ENCODE measurements at places on chromosomes 1 and 21.
A peak's percentile ranks its signal among the peaks of the same experiment; 100 is the strongest.

- peak; percentile 51 for DNase-seq
Measured at GRCh38 chr1:175503538-175503937, 239.9 kb downstream of the TNR start.

DNA sequence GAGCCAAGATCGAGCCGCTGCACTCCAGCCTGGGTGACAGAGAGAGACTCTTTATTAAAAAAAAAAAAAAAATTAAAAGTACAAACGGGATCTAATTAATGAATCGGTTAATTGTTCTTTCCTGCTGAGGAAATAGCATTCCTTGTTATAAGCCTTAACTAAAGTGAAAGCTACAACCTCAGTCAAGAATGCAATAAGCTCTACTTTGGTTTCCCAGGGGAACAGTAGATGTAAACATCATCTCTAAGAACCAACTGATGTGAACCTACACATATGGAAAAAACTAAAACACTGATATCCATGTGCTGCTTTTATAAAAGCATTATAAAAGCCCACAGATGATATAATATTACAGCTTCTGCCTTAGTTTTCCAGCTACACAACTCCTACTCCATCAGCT lies 41.9 kb downstream of the LPGAT1 start:
- DNase-seq: no peak

DNA sequence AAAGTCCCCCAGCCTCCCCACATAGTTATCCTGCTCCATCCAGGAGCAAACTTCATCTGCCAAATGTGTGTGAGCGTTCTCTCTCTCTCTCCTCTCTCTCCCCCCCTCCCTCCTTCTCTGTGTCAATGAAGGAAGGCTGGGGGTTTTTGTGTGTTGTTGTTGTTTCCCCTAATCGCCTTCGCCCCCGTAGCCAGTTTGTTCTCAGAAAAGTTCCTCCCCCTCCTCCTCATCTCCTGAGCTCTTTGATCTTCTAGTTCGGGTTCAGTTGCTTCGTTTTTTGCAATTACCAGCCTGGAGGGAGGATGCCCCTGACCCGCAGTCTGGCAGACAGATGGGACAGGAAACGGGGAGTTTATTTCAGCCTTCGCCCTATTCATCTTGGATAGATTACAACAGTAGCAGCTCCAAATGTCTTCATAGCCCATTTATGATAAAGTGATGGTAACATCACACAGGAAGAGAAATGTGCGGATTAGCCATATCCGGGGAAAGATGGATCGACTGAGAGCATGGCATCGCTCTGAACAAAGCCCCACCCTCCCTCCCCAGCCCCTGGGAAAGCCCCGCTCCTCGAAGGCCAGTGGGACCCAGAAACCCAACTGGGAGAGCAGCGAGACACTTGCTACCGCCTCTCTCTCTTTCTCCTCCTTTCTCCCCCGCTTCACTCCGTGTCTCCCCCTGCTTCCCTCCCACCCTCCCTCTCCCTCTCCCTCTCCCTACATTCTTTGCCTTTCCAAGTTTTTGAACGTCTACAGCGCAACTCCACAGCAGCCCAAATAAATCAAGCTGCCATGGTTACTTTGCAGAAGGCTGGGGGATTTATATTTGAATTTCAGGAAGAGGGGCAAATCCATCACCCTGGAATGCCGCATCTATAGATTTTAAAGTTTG lies 139.7 kb upstream of the ARHGEF16 start:
- no peak for DNase-seq

- no peak for DNase-seq
Measured at GRCh38 chr1:64263335-64263734, 59.9 kb downstream of the UBE2U start.

- DNase-seq: no peak
Measured at GRCh38 chr21:41956926-41957729, 3.3 kb upstream of the C2CD2 start.

DNA sequence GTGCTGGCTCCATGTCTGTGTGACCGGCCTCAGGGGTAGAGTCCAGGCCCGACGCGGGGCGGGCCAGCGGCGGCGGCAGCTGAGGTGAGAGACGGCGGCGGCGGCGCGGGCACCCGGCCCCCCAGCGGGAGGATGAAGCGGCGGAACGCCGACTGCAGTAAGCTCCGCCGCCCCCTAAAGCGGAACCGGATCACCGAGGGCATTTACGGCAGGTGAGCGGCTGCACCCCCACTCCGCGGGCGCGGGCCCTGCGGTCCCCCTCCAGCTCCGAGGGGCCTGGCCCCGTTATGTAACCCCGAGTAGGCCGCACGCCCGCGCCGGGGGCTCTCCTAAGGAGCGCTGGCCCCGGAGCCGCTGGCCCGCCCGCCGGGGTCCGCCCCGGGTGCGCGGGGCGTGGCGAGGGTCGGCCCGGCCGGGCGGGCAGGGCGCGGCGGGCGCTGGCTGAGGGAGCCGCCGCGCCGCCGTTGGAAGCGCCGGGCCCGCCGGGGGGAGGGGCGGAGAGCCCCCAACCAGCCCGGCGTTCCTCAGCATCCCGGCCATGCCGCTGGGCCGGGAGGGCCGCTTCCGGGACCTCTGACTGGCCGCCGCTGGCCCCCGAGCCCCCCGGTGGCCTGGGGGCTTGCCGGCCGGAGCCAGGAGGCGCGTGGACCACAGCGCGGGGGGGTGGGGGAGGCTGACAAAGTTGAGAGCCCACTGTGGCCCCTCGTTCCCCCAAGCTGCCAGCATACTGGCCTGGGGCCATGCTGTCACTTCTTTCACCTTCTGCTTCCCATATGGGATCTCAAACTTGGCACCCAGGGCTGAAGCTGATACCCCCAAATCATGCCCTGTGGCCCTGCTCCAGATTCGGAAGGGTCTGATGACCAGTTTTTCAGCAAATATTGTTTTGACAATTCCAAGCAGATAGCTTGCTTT lies 527 bp downstream of the MACO1 start:
- DNase-seq: no peak

DNA sequence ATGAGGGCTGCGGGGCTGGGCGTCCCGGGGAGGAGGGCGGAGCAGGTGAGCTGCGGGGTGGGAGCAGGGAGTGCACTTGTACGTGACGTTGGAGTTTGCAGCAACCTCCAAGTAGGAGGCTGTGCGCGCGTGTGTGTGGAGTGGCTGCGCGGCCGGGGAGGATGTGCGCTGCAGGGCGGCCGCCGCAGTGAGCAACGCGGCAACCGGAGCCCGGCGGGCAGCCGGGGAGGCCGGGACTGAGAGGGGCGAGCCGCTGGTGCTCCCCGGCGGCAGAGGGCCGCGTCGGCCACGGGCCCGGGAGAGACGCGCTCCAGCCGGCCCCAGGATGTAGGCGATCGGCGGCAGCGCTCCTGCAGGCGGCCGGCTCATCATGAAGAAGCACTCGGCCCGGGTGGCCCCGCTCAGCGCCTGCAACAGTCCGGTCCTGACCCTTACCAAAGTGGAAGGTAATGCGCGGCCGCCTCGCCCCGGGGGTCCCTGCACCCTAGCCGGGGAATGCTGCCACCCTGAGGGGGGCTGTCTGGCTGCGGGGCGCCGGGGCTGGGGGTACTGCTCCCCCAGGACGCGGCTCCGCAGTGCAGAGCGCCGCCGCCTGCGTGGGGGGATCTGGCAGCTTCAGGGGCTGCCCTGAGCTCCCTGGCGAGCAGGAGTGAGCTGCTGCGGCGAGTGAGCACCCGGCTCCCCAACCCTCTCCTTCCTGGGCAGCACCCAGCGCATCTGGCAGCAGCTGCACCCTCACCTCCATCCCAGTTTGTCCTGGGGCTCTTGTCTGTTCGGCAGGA lies 158.9 kb upstream of the COA6 start:
- peak; percentile 70 for DNase-seq

GRCh38 chr1:243680860-243681259 lies 169.2 kb downstream of the AKT3 start:
- no peak for DNase-seq

DNA sequence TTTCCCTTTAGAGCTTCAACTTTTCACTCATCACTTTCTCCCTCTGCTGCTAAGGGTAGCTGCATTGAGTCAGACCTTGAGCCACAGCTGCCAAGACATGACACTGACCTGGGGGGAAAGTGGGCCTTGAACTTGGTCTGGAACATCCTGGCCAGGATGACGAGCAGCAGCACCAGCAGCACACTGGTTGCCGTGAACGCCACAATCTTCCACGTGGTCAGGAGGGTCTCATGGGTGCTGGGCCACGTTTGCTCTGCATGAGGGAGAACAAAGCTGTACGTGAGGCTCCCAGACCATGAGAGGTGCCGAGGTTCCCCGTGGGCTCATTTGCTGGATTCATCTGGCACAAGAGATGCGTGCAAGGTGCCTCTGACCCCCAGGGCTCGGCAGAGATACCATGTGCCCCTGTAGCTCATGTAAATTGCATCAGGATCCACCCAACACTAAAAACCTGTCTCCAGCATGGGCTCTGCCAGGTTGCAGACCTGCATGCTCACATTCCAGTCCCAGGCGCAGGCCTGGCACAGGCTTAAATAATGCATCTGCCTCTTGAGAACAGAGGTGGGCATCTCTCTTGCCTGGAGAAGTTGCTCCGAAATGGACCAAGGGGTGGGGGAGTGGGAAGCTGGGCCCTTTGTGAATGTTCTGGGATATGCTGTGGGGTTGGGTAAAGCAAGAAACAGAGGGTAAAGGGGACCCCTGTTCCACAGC lies 84.6 kb upstream of the TLR5 start:
- no peak for DNase-seq

- no peak for DNase-seq
Measured at GRCh38 chr1:80656641-80657040, 1144.1 kb upstream of the ADGRL2 start.

GRCh38 chr1:209490013-209490412 lies 93.5 kb upstream of the CAMK1G start:
- no peak for DNase-seq

DNA sequence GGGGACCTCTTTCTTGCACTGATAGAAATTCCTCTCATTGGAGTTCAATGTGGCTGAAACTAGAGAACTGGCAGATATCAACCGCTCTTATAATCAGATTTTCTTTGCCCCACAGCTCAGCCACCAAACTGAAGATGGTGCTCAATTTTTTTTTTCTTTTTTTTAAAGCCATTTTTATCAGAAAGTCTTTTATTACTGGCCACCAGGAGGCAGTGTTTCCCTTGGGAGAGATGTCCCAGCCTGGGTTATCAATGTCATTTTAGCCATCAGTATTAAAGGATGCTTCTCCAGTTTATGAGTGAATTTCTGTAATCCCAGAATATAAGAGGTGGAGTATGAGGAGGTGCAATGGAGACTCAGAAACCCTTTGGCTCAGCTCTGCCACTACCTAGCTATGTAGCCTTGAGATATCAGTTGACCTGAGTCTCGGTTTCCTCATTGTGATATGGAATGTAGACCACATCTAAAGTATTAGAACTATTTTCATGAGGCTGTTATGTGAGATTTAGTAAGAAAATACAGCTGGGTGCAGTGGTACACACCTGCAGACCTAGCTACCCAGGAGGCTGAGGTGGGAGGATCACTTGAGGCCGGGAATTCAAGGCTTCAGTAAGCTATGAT lies 27.6 kb downstream of the CD244 start:
- DNase-seq: no peak

- no peak for DNase-seq
Measured at GRCh38 chr1:211695135-211695816, 19.9 kb upstream of the NEK2 start.

DNA sequence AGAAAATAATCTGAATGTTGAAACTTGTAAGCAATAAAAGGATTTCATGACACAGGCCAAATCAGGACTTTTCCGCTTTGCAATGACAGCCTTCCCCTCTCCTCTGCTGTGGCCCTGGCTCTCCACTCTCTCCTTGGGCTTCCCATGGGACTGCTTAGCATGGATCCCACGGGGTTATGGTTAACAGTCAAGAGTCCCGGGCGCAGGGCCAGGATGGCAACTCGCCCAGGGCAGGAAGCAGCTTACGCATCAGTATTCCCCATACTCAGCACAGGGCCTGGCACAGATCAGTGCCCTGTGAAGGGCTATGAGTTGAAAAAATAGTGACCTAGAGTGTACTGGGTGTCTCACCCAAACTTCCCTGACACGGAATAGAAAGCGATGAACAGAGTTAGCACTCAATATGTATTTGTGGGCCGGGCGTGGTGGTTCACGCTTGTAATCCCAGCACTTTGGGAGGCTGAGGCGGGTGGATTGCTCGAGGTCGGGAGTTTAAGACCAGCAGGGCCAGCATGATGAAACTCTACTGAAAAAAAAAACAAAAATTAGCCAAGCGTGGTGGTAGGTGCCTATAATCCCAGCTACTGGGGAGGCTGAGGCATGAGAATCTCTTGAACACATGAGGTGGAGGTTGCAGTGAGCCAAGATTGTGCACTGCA lies 29.1 kb upstream of the GRHL3 start:
- DNase-seq: peak; percentile 35

GRCh38 chr1:153698923-153699714 lies 20.6 kb downstream of the NPR1 start:
- no peak for DNase-seq

GRCh38 chr1:224338150-224338838 lies 8.3 kb upstream of the NVL start:
- no peak for DNase-seq

GRCh38 chr1:177287994-177288393 lies 117.2 kb downstream of the BRINP2 start:
- no peak for DNase-seq

GRCh38 chr1:63124666-63125191 lies 197.6 kb upstream of the FOXD3 start:
- no peak for DNase-seq

Measured in dorsolateral prefrontal cortex (tissue), 122 donors.